ENCODE measurements at places on chromosomes 5 and 9.

DNA sequence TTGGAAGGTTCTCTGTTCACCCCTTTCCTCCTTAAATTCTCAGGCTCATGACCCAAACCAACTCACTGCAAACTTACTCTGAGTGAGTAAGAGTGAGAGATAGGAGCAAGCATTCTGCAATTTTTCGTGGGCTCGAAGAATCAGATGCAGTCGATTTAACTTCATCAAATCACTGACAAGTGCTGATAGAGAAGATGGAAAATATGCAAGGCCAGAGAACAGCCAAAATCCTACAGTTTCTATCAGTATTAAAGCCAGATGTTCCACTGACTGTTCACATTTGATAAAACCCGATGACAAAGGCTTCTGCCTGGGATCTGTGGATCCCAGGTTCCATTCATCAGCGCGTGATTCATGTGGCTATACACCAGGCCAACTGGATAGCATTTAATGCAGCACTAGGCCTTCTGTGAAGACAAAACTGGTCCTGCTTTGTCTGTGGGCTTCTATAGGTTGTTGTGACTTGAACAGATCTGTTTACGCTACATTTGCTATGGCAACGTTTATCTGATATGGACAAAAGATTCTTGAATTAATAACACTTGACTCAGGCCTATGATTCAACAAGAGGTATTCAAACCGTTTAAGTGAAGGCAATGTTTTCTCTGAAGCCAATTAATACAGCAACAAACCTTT, 251.2 kb downstream of the NFIB start:
- no peaks in the 10 kb centered on the region for H3K36me3 ChIP-seq
- DNase-seq = no peak
- H3K4me1 ChIP-seq = no peaks in the 10 kb centered on the region
- H3K4me3 ChIP-seq = no peak overlapping the region
- H3K27me3 ChIP-seq = no peaks in the 10 kb centered on the region

DNA sequence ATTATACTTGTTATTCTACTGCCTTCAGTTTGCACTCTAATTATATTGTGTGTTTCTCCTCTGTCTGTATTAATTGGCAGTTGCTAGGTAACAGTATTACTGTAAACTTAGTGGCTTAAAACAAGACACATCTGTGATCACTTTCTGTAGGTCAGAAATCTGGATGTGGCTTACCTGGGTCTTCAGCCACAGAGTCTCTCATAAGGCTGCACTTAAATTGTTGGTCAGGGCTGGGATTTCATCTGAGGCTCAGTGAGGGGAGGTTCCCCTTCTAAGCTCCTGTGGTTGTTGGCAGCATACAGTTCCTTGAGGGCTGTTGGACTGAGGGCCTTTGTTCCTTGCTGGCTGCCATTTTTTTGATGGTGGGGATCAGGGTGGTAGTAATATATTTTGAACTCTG, 68.8 kb downstream of the SLC44A1 start:
- H3K4me1 ChIP-seq = no peaks in the 10 kb centered on the region
- H3K27me3 ChIP-seq = no peaks in the 10 kb centered on the region
- H3K27ac ChIP-seq = no peak overlapping the region
- no peaks in the 10 kb centered on the region for H3K36me3 ChIP-seq
- DNase-seq = no peak

- no peaks in the 10 kb centered on the region for H3K36me3 ChIP-seq
- H3K27ac ChIP-seq = peak overlapping the region; percentile 3
- peaks cover 97% of the 10 kb centered on the region for H3K4me1 ChIP-seq
- H3K4me3 ChIP-seq = peak overlapping the region; percentile 39
- no peak for DNase-seq
Measured at GRCh38 chr9:89425921-89426383, 72.0 kb downstream of the SEMA4D start.

- H3K27me3 ChIP-seq = no peaks in the 10 kb centered on the region
- H3K27ac ChIP-seq = no peak overlapping the region
- no peak for DNase-seq
- H3K4me1 ChIP-seq = no peaks in the 10 kb centered on the region
Measured at GRCh38 chr9:35569206-35569605, 35.9 kb upstream of the TESK1 start.
